ENCODE measurements at places on chromosomes 13 and 19. TPM values are rescaled to one million over a fixed set of nuclear protein-coding genes. Genes with fewer than 3 reads are reported as not detected.
A peak's percentile ranks its signal among the peaks of the same experiment; 100 is the strongest.

- H3K4me3 ChIP-seq = no peak overlapping the region
- no peak overlapping the region for H3K27ac ChIP-seq
- no peak for DNase-seq
- H3K27me3 ChIP-seq = no peaks in the 10 kb centered on the region
Observed at GRCh38 chr19:5558101-5558621, 9.6 kb downstream of the TINCR start.

- no peak overlapping the region for H3K27ac ChIP-seq
- H3K36me3 ChIP-seq = no peaks in the 10 kb centered on the region
- no peaks in the 10 kb centered on the region for H3K27me3 ChIP-seq
- H3K4me3 ChIP-seq = no peak overlapping the region
Observed at GRCh38 chr13:61954092-61954491, 538.4 kb upstream of the PCDH20 start.

DNA sequence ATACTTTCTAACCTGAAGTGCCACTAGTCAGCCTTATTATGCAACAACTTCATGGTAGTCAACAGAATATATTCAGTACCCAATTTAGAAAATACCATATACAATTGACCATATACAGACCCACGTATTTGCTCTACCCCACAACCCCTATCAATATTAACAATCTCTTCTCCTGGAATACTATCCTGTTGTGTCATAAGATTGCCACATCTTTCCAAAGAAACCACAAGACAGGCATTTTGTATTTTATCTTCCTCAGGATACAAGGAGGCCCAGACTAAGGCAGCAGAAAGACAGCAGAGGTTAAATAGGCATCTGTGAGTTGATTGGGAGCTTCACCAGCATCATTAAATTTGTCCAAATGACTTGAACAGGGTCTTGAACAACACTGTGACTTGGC is 4.5 kb downstream of the SPART start:
- no peaks in the 10 kb centered on the region for H3K4me1 ChIP-seq
- H3K27ac ChIP-seq = peak overlapping the region; percentile 20
- no peaks in the 10 kb centered on the region for H3K36me3 ChIP-seq
- no peak for DNase-seq

Gene KLK1
- total RNA-seq = 0.33 TPM

Gene ZNF324B
- 9.1 TPM for total RNA-seq

All from breast epithelium (tissue), 4 donors.